ENCODE measurements at places on chromosomes 5 and 9. TPM values are rescaled to one million over a fixed set of nuclear protein-coding genes. Genes with fewer than 3 reads are reported as not detected.

- H3K27ac ChIP-seq: no peak overlapping the region
- no peak for DNase-seq
- H3K4me3 ChIP-seq: no peak overlapping the region
Observed at GRCh38 chr5:63145167-63145566, 566.5 kb downstream of the LRRC70 start.

Gene LHX3
- total RNA-seq: not detected

Gene SPATA31C1
- not detected for total RNA-seq

Gene CARTPT
- total RNA-seq: not detected

Gene NSG2
- total RNA-seq: 1.4 TPM

GRCh38 chr5:35145691-35146317 is 84.5 kb downstream of the PRLR start:
- H3K36me3 ChIP-seq: no peaks in the 10 kb centered on the region
- peaks cover 3% of the 10 kb centered on the region for H3K4me1 ChIP-seq
- H3K4me3 ChIP-seq: no peak overlapping the region
- no peak for DNase-seq

GRCh38 chr9:96204853-96205252 is 97.1 kb downstream of the HSD17B3 start:
- H3K27ac ChIP-seq: no peak overlapping the region
- H3K4me1 ChIP-seq: peaks cover 7% of the 10 kb centered on the region
- DNase-seq: no peak
- no peaks in the 10 kb centered on the region for H3K36me3 ChIP-seq
- H3K27me3 ChIP-seq: peaks cover 5% of the 10 kb centered on the region
- H3K4me3 ChIP-seq: no peak overlapping the region

GRCh38 chr5:81554647-81555046 is 160.7 kb upstream of the ACOT12 start:
- DNase-seq: no peak
- peaks cover 4% of the 10 kb centered on the region for H3K4me1 ChIP-seq

DNA sequence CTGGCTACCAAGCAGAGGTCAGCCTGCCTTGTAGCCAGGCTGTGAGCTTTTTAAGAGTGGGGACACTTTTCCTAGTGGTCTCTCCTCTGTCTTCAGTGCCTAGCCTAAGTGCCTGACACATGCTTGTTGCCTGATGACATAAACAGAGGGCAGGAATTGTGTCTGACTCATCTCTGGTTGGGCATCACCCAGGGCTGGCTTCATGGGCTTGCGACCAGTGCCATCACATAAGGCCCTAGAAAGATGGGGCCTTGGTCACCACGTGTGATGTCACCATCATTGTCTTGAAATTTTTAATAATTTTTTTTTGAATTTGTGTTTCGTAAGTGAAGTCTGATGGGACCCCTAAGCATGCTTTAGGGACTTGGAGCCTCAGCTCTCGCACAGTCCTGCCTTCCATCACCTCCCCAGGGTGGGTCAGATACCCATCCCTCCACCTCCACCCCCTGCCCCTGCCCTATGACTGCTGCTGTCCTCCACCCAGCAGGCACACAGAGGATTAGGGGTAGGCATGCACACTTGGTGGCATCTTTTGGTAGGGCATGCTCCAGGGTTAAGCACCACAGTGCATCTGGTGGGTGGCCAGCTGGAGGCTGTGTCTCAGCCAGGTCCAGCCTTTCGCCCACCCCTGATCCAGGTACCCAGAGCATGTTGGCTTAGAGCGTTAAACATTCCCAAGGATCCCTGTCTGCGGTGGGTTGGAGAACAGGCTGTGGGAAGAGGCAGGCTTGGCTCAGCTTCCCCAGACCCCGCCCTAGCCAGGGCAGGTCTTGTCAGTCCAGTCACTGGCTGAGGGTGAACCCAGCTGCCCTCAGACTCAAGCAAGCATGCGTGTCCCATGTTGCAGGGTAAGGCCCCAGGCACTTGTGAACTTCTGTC is 80.1 kb upstream of the SH3PXD2B start:
- no peaks in the 10 kb centered on the region for H3K36me3 ChIP-seq
- H3K27ac ChIP-seq: no peak overlapping the region
- peak; percentile 3 for DNase-seq
- H3K4me3 ChIP-seq: no peak overlapping the region

DNA sequence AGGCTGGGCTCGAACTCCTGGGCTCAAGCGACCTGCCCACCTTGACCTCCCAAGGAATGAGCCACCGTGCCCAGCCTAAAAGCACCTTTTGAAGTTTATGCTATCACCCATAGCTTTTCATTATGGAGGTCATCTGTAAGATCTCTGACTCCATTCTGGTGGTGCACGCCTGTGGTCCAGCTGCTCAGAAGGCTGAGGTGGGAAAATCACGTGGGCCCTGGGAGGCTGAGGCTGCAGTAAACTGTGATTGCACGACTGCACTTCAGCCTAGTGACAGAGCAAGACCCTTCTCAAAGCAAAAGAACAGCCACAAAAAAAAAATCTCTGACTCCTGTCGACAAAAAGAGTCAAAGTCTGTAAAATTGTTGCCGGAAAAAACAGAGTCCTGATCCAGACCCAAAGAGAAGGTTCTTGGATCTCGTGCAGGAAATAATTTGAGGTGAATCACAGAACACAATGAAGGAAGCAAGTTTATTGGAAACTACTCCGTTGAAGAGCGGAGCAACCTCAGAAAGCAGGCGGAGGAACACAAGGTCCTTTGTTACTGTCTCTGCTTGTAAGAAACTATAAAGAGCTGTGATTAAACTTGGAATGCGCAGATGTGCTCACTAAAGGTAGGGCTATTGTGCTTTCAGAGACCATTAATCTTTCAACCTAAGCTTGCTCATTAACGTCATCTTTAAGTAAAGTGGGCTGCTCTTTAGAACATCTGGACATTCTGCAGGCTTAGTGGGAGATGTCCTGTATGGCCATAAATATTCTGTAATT is 2.0 kb upstream of the HAUS6 start:
- peaks cover 14% of the 10 kb centered on the region for H3K4me1 ChIP-seq
- no peaks in the 10 kb centered on the region for H3K36me3 ChIP-seq
- no peak overlapping the region for H3K4me3 ChIP-seq
- H3K27me3 ChIP-seq: no peaks in the 10 kb centered on the region

Gene FSTL4
- total RNA-seq: 2.4 TPM

Gene ANKRD55
- total RNA-seq: not detected

DNA sequence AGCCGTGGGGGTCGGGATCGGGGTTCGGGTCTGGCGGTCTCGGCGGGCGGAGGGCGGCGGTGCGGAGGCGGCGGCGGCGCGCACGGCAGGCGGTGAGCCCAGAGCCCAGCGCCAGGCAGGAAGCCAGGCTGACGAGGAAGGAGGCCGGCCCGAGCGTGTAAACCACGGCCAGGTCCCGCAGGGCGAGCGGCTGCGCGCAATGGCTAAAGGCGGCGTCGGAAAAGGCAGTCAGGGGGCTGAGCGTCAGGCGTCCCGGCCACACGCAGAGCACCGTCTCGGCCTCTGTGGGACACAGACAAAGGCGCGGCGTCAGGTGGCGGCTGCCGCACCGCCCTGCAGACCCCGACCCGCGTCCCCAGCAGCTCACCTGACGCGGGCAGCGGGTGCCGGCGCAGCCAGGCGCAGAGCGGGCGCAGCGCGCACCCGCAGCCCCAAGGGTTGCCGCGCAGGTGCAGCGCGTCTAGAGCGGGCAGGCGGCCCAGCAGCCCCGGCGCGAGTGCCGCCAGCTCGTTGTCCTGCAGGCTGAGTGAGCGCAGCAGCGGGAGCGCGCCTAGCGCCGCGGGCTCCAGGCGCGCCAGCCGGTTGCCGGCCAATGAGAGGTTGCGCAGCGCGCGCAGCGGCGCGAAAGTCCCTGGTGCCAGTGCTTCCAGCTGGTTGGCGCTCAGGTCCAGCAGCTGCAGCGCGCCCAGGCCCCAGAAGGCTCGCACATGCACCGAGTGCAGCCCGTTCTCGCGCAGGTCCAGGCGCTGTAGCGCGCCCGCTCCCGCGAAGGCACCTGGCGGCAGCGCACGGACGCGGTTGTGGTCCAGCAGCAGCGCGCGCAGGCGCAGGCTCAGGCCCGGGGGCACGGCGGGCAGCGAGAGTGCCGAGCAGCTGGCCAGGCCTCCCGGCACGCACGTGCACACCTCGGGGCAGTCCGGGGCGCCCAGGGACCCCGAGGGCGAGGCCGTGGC is 671 bp downstream of the LRRC26 start:
- H3K36me3 ChIP-seq: no peaks in the 10 kb centered on the region
- DNase-seq: peak; percentile 49
- no peaks in the 10 kb centered on the region for H3K4me1 ChIP-seq
- no peak overlapping the region for H3K27ac ChIP-seq

GRCh38 chr9:110605565-110605964 is 26.0 kb upstream of the SVEP1 start:
- no peak for DNase-seq
- H3K36me3 ChIP-seq: no peaks in the 10 kb centered on the region
- no peaks in the 10 kb centered on the region for H3K27me3 ChIP-seq
- no peak overlapping the region for H3K27ac ChIP-seq

DNA sequence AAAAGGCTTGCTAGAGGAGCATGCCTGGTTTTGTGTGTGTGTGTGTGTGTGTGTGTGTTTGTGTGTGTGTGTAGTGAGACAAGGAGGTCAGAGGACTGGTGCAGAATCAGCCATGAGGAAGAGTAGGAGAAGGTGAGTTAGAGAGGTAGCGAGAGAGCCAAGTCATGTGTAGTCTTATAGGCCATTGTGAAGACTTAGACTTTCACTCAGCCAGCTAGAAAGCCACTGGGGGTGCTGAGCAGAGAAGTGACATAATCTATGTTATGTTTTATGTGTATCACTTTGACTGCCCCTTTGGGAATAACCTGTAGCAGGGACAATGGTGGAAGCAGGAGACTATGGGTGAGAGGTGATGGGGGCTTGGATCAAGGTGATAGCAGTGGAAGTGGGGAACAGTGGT is 180.5 kb upstream of the CLINT1 start:
- DNase-seq: no peak
- H3K27me3 ChIP-seq: no peaks in the 10 kb centered on the region
- H3K4me3 ChIP-seq: no peak overlapping the region
- no peak overlapping the region for H3K27ac ChIP-seq
- H3K4me1 ChIP-seq: peaks cover 7% of the 10 kb centered on the region

Measured in progenitor cell of endocrine pancreas (in vitro differentiated cells).